ENCODE measurements at places on chromosomes 6 and 20.

DNA sequence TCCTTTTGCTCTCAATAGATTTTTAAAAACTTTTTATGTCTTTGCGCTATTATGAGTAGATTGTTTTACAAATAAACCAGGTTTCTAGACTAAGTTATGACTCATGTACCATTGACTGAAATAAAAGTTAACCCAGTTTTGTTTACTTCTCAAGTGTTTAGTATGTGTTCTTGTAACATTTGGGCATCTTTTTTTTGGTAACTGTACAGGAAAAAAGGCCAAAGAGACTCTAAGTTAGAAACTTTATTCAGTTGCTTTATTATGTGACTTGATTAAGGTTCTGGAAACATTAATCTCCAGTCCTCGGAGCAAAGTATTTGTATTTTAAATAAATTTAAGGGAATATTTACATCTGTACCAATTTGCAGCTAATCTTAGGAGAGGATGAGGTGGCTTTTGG, 2.9 kb downstream of the NKAIN2 start:
- no peak for DNase-seq

- DNase-seq = no peak
These were observed 428.3 kb downstream of the ADGRB3 start for GRCh38 chr6:69063401-69063800.

DNA sequence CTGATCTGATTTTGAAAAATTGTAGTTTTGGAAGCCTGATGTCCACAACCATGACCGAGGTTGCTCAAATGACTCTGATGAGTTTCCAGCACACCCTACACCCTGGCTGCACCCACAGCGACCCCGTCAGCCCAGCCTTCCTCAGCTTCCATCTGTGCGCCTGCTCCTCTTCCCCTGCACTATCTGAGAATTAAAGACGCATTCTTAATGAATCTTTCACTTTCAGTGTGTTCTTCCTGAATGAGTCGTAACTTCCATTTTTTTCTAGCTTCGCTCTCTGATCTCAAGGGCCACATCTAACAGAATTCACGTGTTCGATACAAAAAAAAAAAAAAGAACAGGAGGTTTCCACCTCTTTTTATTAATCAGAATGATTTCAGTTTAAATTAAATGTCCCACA, 21.3 kb upstream of the RREB1 start:
- DNase-seq = no peak

DNA sequence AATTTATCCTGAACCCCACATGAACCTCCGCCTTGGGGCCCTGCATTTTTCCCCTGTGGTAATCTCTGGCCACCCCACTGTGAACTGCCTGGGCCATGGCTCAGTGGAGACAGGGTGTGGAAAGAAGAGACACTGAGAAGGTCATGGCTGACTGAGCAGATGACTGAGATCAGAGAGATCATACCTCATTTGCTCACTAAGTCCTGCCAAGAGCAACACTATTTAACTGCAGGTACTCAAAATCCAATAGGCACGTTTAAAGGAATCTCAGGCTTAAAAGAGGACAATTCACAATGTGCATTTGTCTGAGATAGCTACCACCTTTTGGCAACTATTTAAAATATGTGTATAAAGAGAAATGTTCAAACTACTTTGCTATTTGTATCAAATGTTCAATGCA, 305.0 kb downstream of the GMDS start:
- DNase-seq = no peak

- DNase-seq = no peak
These were observed 150.7 kb downstream of the FARS2 start for GRCh38 chr6:5412017-5412416.

GRCh38 chr6:111970426-111970825, 83.5 kb upstream of the CCN6 start:
- DNase-seq = no peak

- no peak for DNase-seq
These were observed 37.1 kb downstream of the PPP1R16B start for GRCh38 chr20:38842558-38842981.

DNA sequence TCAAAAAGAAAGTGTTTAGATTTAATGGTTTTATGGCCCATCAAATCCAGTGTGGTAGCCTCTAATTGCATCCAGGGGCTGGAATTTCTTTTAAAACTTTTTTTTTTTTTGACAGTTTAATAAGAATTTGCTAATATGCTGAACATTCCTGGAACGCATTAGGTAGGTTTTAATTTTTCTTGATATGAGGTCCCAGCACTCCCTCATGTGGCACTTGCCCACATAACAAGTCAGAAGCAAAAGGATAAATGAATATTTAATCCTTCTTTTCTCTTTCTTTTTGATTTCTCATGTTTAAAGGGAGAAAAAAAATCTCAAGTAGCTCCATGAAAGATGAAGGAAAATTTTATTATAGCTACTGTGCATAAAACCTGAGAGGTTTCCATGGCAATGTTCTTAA, 13.5 kb downstream of the HAO1 start:
- no peak for DNase-seq

- DNase-seq = no peak
These were observed 7.7 kb upstream of the VSX1 start for GRCh38 chr20:25089662-25090061.

- peak; percentile 46 for DNase-seq
These were observed 1.5 kb downstream of the RBM38 start for GRCh38 chr20:57392512-57393271.

DNA sequence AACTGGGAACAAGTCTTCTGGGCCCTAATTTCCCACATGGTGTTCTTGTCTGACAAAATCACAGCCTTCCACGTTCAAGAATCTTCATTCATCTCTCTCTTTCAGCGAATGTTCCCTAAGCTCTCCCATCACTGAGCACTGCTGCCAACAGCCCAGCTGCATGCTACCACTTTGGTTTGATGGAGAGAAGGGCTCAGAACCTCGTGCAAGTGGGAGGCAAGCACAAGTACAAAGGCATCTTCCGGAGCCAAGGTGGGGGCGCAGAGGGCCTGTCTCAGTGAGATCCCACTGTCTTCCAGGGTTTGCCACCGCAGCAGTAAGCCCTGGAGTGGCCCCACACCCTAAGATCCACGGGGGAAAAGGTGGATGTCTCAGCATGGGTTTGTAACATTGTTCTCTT, 17.2 kb downstream of the DLL1 start:
- no peak for DNase-seq

DNA sequence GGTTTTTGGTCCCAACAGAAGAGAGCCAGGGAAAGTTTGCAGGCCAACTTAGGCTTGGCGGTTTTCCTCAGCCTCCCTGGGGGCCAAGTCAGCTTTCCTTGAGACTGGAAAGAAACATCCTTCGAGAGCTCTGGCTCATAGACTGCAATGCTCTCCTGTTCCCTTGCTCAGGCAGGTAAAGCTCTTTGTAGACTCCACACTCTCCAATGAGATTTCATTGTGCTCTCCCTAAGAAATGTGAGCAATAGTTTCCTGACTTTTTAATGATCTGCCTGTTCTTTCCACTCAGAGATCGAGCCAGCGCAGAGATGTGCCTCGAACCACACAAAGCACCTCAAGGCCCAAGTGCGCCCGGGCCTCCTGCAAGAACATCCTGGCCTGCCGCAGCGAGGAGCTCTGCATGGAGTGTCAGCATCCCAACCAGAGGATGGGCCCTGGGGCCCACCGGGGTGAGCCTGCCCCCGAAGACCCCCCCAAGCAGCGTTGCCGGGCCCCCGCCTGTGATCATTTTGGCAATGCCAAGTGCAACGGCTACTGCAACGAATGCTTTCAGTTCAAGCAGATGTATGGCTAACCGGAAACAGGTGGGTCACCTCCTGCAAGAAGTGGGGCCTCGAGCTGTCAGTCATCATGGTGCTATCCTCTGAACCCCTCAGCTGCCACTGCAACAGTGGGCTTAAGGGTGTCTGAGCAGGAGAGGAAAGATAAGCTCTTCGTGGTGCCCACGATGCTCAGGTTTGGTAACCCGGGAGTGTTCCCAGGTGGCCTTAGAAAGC, 13.9 kb downstream of the TNFAIP3 start:
- DNase-seq = no peak

DNA sequence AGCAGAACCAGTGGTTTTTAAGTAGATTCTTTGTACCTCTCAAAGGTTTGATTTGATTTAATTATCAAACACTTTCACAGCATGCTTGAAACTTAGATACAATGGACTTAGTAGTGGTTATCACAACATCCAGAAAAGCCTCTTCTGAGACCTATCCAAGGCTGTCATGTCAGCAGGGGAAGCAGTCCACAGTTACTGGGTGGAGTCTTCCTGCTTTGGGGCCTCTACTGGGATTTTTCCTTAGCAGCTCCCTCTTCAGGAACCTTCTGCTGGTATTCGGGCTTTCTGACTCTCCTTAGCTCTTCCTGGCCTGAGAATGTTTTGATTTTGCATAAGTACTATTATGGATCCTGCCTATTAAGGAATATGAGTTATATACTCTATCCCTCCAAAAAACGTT, 36.0 kb downstream of the ARFGEF2 start:
- no peak for DNase-seq

DNA sequence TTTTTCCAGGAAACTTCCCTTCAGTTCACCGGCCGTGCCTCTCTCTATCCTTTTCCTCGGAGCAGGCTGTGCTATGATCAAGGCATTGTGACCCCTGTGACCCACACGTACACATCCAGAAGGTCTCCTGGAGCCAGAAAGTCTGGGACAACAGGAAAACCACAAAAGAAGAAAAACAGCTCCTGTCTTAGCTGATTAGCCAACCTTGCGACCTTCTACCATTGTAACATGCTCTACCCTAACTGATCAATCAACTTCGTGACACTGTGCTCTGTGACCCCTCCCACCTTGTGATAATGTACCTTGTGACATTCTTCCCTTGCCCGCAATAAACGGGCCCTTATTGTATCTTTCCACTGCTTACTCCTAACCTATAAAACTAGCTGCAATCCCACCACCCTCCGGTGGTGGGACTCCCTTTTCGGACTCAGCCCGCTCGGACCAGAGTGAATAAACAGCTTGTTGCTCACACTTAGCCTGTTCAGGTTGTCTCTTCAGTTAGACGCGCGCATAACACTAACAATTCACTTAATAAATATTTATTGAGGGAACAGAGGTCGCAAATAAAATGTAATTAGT, 24.2 kb downstream of the ZNF311 start:
- no peak for DNase-seq

- DNase-seq = no peak
These were observed 5.5 kb upstream of the DAAM2 start for GRCh38 chr6:39786649-39787048.

DNA sequence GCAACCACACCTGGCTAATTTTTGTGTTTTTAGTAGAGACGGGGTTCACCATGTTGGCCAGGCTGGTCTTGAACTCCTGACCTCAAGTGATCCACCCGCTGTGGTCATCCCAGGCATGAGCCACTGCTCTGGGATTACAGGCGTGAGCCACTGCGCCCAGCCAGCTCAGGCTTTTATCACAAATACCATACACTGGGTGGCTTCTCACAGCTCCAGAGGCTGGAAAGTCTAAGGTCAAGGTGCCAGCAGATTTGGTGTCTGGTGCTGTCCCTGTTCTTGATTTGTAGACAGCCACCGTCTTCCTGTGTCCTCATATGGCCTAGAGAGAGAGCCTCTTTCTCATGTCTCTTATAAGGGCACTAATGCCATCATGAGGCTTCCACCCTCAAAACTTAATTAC, 25.9 kb downstream of the SHLD1 start:
- no peak for DNase-seq

- no peak for DNase-seq
These were observed 103.2 kb upstream of the SSTR4 start for GRCh38 chr20:22931653-22932608.

DNA sequence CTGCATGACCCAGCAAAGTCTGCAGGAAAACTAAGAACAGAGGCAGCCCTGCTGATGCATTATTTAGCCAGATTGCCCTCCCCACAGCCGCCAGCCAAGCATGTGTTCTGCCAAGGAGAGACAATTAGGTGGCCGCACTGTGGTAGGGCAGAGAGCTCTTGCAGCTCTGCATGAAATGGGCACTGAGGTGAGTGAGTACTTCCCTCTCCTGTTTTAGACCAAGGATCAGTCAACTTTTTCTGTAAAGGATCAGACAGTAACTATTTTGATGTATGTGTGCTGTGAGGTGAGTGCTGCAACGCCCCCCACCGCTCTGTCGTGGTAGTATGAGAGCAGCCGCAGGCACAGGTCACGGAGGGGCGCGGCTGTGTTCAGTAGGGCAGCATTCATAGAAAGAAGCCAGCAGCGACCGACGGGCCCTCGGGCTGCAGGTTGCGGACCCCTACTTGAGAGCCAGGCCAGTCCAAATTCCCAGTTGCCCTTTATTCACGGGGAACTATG, 23.8 kb upstream of the FAM50B start:
- no peak for DNase-seq

GRCh38 chr20:63287697-63288580, 5.0 kb upstream of the COL20A1 start:
- DNase-seq = no peak

DNA sequence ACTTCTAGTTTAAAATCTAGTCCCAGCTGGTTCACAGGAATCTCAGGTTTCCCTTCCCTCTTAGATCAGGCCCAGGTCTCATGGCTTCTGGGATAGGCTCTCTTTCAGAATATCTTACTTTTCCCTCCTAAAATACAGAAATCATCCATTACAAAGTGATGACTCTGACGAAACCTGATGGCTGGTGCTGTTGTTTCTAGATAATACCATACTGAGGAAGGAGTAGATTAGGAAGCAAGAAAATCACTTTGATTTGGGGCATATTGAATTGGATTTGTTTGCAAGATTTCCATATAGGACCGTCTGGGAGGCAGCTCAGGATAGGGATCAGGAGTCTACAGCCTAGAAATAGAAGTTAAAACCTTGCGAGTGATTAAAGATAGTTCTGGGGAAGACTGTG, 3.6 kb downstream of the ZKSCAN3 start:
- no peak for DNase-seq

DNA sequence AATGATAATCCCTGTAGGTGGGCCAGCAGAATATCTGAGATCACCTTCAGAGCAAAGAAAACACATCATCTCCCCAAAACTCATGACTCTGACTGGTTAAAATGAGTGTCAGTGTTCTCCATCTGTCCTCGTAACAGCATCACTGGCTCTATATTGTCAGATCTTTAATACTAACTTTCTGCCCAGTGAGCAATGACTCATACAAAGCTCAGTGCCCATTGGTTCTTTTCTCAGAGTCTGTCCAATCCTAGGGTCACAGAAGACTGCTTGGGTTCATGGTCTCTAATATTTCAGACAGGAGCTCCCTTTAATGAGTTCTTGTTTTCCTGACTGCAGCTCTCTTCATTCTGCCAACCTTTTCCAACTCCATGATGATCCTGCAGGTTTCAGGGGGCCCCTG, 36.4 kb downstream of the HLA-DPB1 start:
- no peak for DNase-seq

- no peak for DNase-seq
These were observed 129.1 kb upstream of the SPACA1 start for GRCh38 chr6:87918461-87918941.

DNA sequence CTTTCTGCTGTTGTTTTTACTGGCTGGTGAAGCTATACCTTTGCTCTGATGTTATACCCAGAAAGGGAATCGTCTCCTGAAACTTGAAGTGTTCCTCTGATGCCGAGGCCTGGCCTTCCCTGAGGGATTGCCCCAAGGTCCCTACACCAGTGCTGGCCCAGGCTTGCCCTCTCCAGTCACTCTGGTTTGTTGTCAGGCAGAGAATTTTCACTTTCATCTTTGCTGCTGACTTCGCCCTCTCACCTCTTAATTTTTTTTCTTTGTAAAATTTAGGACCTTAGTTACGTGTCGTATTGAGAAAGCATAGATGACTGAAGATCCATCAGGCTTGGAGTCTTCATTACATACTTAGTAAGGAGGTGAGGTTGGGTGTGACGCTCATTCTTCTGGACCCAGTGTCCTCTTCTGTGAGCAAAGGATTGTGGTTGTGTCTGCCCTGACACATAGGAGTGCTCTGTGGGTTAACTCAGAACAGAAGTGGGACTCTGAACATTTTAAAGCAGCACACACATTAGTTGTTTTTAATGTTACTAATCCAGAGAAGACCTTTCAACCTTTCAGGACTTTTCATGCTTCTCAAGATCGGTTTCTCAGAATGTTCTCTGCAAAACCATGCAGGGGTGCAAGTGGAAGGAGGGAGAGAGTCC, 45.4 kb downstream of the TULP4 start:
- no peak for DNase-seq

All from stimulated activated CD8-positive, alpha-beta memory T cell treated with anti-CD3 and anti-CD28 coated beads, Interleukin-4, amount 100 ng/mL, for 1 hour (primary cell).